Amniotic epithelial cell (primary cell): ENCODE measurements at places on chromosomes 13 and 19.

GRCh38 chr19:56838024-56838908 lies 2.3 kb downstream of the PEG3 start:
- DNase-seq = peak; percentile 1

GRCh38 chr13:113472355-113473025 lies 18.0 kb downstream of the DCUN1D2 start:
- DNase-seq = no peak

GRCh38 chr13:28423010-28423409 lies 71.9 kb downstream of the FLT1 start:
- no peak for DNase-seq

GRCh38 chr19:1997353-1998233 lies 17.9 kb downstream of the BTBD2 start:
- DNase-seq = no peak

DNA sequence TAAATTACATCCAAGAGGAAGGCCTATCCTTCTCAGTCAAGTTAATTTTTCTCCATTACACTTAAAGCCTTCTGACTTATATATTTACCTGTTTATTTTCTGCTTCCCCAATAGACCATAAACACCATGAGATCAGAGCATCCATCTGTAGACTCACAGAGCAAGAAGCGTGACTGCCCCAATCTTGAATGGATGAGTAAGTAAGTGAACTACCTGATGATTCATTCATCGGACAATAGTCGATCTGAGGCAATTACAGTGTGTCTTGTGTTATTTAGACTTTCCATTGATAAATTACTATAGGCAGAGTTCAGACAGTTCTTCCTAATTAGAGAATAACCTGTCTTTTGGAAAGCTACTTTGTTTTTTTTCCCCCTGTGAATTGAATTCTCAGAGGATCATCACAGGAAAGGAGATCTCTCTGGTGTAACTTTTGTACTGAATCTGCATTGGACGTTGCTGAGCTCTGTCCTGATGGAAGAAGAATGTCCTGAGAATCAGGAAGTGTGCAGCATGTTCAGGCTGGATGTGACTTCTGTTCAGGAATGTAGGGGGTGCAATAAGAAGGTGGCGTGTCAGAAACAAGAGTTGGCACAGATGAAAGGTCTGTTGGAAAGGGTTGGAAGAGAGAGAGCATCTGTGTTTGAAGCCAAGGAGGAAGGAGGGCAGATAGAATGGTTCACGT lies 367.0 kb downstream of the NALCN start:
- no peak for DNase-seq

DNA sequence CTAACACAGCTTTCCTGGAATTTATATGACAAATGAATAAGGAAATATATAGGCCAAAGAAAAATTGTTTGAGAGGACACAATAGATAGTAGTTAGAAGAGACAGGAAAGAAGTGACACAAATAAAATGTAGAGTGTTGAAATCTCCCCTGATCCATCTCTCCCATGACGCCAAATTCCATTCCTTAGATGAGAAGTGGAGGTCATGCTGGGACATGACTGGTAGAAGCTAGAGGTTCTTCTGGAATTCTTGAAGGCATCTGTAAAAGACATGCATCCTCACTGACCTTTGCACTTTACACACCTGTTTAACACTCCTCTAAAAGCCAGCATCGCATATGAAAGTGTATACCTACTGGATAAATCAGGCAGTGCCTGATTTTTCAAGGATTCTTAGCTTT lies 67.8 kb downstream of the DGKH start:
- peak; percentile 62 for DNase-seq

GRCh38 chr13:113411216-113412023 lies 41.9 kb downstream of the ADPRHL1 start:
- peak; percentile 89 for DNase-seq

- DNase-seq = no peak
Observed at GRCh38 chr13:96797136-96797535, 197.1 kb downstream of the OXGR1 start.

DNA sequence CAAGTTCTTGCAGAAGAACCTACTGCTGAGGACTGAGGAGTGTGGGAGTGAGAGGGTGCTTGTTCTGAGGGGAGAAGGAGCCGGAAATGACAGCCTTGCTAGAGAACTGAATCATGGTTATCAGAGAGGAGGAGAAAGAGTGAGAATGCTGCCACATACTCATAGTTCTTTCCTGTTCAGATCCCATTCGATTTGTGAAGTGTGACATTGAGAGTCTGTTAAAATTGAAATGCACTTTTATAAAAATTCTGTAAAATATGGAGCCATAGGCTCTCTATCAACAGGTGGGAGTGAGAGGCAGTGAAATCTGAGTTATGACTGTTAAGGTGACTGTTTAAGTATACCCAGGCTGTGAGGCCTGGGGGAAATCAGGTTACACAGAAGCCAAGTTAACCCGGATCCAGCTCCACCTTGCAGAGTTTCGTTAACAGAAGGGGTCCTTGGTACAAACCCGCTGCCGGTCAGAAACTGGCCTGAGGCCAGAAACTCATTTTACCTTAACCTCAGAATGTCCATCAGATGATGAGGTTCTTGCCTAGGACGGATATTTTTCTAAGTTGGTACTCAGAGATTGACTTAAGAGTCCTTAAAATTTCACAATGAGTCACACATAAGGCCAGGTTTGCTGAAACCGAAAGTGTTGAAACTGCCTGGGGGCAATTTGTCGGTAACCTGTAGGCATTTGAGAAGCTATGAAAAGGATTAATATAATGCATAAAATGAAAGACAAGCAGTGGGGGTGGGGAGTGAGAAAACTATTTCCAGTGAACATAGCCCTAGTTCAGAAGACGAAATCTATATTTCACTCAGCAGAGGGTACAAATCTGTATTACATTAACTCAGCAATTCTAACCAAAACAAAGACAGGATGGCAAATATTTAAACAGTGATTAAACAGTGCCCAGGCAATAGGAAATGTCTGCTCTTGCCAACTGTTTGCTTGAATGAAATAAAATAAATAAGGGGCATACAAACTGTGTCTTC lies 350.5 kb downstream of the KCNRG start:
- peak; percentile 63 for DNase-seq

GRCh38 chr19:50255115-50255514 lies 51.7 kb downstream of the MYH14 start:
- DNase-seq = no peak

GRCh38 chr13:97521726-97522125 lies 87.8 kb downstream of the RAP2A start:
- no peak for DNase-seq
